Epithelial cell of proximal tubule (primary cell): ENCODE measurements at places on chromosomes 11 and 22. TPM values are rescaled to one million over a fixed set of nuclear protein-coding genes. Genes with fewer than 3 reads are reported as not detected.

NXPE4 gene
- not detected in 2 replicates for total RNA-seq

CDKN1C gene
- total RNA-seq: 12.7 and 27.7 TPM in 2 replicates

SEZ6L gene
- not detected in 2 replicates for total RNA-seq

- DNase-seq: no peak
These were observed 785 bp downstream of the CLPB start for GRCh38 chr11:72433455-72434036.

GRCh38 chr11:7251836-7252682, at the start of gene SYT9:
TSS of gene SYT9 (plus strand) at chr11:7251904. CDS start at chr11:7252187, 283 bp downstream.
- DNase-seq: no peak

DNA sequence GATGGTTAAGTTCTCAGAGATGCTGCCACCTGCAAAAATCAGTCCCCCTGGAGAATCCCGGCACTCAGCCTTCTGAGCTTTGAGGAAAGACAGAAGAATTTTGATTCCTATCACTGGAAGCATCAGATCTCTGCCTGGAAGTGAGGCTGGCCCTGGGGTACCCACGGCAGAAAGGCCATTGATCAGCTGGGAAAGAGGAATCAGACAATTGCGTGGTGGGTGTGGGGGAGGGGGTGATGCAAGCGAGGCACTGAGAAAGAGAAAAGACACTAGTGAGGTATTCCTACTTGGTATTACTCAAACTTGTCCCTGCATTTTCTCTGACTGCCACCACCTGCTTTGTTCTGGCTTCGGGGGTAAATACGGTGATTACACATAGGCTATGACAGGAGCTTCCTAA, 96.1 kb downstream of the FEZ1 start:
- no peak for DNase-seq

DNA sequence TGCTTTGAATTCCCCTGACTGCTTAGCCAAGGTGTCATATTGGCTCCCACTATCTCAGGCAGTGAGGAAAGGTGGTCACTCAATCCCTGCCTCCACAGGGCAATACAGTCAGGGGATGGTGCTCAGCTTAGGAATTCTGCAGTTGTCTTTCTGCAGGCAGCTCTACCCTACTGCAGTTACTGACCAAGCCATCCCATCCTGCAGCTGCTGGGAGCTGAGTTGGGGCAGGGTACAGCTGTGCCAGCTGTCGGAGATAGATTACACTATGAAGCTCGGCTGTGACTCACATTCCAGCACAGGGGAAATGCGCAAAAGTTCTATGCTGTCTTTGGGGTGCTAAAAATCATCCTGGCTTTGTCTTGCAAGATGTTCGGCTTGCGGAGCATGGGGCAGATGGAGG, 4.4 kb upstream of the DAGLA start:
- no peak for DNase-seq

DNA sequence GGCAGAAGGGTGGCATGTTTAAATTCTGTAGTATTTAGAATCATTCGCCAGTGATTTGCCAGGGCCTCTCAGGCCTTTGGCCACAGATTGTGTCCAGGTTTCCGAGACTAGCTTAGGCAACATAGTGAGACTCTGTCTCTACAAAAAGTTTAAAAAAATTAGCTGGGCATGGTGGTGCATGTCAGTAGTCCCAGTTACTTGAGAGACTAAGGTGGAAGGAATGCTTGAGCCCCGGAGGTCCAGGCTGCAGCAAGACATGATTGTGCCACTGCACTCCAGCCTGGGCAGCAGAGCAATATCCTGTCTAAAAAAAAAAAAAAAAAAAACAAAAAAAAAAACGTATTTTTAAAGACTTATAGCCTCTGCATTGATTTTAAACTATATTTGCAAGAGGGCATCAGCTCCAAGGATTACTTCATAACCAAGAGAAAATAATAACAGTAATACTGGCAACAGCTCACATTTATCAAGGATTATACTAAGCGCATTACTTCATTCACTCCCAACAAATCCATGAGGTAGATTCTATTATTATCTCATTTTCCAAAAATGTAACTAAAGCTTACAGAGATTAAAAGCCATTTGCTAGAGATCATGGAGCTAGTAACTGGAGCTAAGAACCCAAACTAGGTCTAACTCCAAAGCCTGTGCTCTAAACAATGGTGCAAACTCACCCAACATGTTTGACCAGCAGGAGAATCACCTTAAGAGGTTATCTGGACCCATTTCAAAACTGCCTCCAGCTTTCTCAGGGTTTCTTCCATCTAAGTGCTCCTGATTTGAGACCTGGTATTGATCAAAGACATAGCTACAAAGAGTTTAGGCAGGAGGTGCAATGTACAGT, 32.6 kb upstream of the SLC6A5 start:
- no peak for DNase-seq
